T-helper 17 cell (primary cell): ENCODE measurements at places on chromosomes 7 and 10.

GRCh38 chr7:91293136-91293535, 28.9 kb downstream of the FZD1 start:
- DNase-seq = no peak

DNA sequence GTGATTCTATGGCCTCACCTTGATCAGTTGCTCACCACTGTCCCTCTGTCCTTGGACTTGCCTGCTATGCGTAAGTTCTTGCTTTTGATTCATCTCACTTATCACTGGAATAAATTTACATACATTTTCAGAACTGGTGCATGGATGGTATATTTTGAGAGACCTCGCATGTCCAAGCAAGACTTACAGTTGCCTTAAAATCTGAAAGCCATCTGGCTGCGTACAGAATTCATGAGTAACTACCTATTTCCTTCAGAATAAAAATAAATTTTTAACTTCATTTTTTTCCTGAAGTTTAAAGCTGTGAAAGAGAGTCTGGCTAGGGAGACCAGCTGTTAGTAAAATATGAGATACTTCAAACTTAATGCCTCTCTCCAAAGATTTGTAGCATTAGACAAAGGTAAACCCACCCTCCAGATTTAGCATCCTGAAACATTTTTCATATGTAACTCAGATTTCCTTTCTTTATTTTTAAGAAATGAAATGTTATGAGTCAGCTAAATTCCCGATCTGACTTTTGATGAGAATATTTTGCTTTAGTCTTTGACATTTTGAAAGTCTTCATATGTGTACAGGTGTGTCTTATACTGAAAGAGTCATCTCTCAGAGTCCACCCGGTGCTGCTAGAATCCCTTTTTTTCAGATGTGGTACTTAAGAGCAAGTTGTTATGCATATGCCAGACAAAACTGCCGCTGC, 136.4 kb upstream of the CELF2 start:
- no peak for DNase-seq

DNA sequence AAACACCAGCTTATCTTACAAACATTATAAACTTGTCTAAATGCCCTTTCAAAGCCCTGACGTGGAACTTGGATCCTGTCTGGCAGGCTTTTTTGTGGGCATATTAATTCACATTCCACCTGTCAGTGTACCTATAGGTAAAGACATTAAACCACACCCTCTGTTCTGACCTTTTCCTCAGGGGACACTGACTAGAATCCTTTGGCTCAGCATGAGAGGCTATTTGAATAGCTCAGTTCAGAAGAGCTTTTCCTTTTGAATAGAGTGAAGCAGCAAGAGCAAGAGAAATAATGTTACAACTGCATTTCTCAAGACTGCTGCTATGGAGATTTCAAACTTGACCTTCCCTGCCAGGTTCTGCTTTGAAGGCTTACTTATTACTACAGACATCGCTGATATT, 76.9 kb downstream of the CYP51A1 start:
- no peak for DNase-seq

- DNase-seq = no peak
Observed at GRCh38 chr10:131249238-131249954, 62.1 kb downstream of the TCERG1L start.

- no peak for DNase-seq
Observed at GRCh38 chr10:86331861-86332260, 34.7 kb downstream of the GRID1 start.
